Dorsolateral prefrontal cortex (tissue), 122 donors: ENCODE measurements at places on chromosomes 5 and 9. TPM values are rescaled to one million over a fixed set of nuclear protein-coding genes. Genes with fewer than 3 reads are reported as not detected.

- DNase-seq: no peak
Measured at GRCh38 chr9:75148561-75148960, 60.2 kb downstream of the OSTF1 start.

The SPATA31C1 gene
- total RNA-seq: 0.54 TPM

GRCh38 chr5:143316844-143317631 is 86.4 kb downstream of the NR3C1 start:
- DNase-seq: no peak

The WNT8A gene
- total RNA-seq: 0.35 TPM

DNA sequence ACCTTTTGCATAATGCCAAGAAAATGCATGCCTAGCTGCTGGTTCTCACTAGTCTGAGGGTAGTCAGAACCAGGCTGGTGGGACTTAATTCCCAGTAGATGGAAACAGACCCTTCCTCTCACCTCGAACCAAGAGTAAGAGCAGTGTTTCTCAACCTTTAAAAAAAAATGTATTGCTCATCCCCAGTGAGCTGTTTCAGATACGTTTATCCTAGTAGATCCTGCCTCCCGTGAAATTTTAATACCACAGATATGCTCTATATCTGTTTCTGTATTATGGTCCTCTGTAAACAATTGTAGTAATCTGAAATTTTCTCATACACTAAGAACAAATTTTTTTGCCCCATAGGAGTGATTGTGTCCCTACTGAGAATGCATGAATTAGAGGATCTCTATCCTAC is 86.2 kb downstream of the TEK start:
- no peak for DNase-seq

GRCh38 chr9:118321788-118322187 is 617.6 kb downstream of the TLR4 start:
- no peak for DNase-seq

DNA sequence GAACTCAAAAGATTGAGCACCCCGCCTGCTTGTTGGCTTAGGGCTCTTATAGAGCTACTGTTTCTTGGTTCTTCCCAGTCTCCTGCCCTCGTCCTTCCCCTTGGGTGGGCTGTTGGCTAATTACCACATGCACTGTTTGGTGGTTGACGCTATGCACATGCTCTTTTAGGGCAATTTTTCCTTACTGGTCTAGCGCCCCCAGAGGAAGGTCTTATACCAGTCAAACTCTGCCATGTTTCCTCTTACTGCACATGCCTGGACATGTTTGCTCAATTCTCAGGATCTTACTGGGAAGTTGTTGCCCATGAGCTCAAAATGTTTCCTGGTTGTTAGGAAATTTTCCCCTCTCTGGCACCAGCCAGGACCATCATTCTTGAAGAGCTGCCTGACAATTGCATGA is 101.9 kb downstream of the SLC28A3 start:
- no peak for DNase-seq

DNA sequence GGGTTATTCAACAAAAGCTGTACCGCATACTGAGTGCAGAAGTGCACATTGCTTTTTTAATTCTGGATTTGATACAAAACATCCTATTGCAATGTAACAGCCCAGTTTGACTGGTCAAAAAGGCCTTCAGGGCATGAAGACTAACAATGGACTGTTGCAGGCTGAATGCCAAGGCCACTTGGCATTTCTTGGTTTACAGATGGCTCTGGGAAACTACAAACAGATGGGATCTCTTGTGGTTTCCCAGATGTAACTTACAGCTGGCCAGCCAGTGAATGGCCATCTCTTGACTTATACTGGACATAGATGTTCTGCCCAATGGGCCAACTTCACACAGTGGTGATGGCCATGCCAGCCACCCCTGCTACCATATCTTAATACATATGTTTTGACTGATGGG is 36.8 kb downstream of the UGT3A2 start:
- peak; percentile 70 for DNase-seq

DNA sequence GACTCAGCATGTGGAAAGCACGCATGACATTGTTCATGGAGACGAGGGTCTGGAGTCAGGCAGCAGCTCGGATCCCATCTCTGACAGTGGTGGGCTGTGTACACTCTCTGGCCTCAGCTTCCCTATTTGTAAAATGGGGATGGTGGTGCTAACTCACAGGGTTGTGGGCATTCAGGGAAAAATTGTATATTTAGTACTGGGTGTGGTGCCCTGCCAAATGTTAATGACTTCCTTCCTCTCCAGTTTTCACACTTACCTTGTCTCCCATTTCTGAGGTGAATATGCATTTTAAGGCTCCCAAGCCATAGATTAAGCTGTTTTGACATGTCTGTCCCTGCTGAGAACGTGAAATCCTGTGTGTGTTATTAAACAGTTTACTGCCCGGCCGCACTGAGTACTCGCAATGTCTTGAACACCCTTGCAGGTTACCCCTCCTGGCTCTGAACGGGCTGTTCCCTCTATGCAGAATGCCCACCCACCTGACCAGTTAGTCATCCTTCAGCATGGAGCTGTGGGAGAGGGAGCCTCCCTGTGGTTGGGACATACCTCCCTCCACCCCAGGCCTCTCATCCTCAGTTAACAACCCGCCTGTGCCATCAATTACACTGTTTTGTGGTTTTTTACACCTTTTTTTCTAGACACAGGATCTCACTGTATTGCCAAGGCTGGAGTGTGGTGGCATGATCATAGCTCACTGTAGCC is 25.8 kb downstream of the TJP2 start:
- no peak for DNase-seq

- DNase-seq: peak; percentile 36
Measured at GRCh38 chr9:89637787-89638186, 33.0 kb downstream of the GADD45G start.

The ROR2 gene
- 0.22 TPM for total RNA-seq

DNA sequence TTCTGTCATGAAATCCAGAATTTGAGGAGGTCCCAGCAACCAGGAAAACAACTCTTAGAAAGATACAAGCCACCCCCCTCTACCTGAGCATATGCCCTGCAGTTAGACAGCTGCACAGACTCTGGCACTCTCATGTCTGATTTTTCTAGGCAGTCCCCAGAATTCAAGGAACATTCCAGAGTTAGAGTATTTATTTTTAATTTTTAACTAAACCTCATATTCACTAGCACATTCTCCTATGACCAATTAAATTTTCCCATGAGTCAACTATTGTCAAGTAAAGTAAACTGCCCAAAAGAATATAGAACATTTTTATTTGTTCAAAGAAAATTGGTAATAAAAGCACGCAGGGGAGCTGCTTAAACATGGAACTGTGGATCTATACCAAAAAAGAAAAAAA is 490.5 kb upstream of the SEMA6A start:
- DNase-seq: no peak

The TEX10 gene
- total RNA-seq: 12.8 TPM

- no peak for DNase-seq
Measured at GRCh38 chr9:124221676-124222075, 36.1 kb upstream of the NEK6 start.

- no peak for DNase-seq
Measured at GRCh38 chr5:96408841-96409538, 24.1 kb downstream of the PCSK1 start.

The PCDHGA6 gene
- 8.0 TPM for total RNA-seq

- DNase-seq: no peak
Measured at GRCh38 chr9:34550016-34550680, 27.4 kb upstream of the ENHO start.

- no peak for DNase-seq
Measured at GRCh38 chr5:123351240-123351639, 72.0 kb downstream of the CEP120 start.

The FBP2 gene
- not detected for total RNA-seq

DNA sequence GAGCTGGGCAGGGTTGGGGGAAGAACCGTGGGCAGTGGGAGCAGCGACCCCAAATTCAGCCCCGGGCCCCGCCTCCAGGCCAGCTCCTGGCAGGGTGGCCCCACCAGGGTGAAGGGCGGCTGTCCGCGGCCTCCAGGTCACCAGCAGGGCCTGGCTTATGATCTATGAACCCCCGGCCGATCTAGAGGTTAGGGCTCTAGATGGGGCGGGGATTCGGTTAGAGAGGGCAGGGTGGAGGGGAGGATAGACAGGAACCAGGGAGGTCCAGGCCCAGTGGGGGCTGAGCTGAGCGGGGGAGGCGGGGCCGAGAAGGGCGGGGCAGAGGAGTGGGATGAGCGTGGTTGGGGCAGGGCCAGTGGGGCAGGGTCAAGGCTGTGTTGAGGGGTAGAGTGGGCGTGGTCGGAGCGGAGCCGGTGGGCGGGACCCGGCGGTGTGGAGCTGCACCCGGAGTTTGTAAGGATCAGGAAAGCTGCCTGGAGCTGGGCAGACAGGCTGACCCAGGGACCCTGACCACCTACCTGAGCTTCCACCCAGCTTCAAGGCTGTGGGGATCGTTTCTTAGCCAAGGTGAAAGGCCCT is 29.3 kb upstream of the OBP2B start:
- DNase-seq: no peak

DNA sequence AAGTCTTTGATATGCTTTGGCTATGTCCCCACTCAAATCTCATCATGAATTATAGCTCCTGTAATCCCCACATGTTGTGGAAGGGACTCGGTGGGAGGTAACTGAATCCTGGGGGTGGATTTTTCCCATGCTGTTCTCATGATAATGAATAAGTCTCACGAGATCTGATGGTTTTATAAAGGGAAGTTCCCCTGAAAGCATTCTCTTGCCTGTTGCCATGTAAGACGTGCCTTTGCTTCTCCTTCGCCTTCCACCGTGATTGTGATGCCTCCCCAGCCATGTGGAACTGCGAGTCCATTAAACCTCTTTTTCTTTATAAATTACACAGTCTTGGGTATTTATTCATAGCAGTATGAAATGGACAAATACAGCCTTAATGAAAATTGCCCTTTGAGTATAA is 44.7 kb upstream of the ICE1 start:
- DNase-seq: no peak

DNA sequence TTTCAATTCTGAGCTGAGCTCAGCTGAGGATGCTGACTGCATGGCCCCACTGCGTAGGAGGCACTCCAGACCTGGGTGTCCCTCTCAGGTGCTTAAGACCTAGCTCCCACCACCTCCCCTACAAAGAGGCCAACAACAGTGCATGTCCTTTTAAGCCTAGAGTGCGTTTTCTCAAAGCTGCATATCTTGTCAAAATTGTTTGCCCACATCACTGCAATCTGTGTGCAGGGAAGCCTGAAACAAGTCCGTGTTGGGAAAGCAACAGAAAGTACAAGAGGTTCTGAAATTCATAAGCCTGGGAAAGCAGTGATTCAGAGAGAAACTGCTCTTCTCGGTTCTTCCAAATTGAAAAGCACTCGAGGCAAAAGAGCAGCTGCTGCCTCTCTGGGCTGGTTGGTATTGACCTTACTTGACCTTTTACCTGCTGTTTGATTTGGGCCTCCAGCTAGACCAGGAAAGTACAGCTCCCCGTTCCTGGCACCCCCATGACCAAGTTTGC is 238.4 kb downstream of the NR2F1-AS1 start:
- DNase-seq: no peak

DNA sequence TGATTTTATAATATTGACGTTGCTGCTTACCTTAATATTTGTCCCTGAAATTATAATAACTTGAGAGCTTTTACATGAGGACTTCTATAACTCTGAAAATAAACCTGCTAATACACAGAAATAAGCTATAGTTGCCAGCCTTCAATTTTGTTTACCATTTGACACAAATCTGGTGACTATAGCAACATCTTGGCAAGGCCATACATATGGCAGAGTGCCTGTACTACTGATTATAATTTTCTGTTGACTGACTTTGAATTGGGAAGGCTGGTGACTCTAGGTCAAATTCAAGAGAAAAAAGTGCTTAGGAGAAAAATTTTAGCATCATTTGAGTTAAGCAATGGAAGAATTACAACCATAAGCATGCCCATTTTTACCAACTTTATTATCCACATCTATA is 581.4 kb upstream of the PTPRD start:
- DNase-seq: no peak

The DBH gene
- total RNA-seq: 2.2 TPM

GRCh38 chr9:128684325-128685199 is 4.5 kb upstream of the SET start:
- DNase-seq: no peak
